ENCODE measurements at places on chromosomes 5 and 9.

GRCh38 chr5:52746539-52746938 is 41.2 kb upstream of the ITGA1 start:
- DNase-seq: no peak

DNA sequence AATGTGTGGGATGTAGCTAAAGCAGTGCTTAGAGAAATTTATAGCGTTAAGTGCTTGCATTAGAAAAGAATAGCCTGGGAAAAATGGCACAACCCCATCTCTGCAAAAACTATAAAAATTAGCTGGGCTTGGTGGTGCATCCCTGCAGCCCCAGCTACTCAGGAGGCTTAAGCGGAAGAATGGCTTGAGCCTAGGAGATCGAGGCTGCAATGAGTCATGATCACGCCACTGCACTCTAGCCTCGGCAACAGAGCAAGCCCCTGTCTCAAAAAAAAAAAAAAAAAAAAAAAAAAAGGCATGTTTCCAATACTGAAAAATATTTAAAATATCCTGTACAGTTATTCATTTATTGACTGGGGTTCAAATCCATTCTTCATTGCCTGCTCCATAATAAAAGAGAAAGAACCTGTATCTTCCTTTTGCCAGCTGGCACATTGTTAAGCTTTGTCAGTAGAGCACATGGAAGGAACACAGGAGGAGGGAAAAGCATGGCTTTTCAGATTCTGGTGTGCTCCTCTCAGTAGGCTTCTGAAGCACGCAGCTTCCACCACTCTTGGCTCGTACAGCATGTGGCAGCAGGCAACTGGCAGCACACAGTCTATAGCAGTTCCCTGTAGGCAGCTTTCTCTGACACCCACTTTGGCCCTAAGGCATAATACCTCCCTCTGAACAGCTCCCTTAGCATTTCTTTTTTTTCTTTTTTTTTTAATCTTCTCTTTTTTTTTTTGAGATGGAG is 73.5 kb downstream of the TRIM36 start:
- DNase-seq: no peak

DNA sequence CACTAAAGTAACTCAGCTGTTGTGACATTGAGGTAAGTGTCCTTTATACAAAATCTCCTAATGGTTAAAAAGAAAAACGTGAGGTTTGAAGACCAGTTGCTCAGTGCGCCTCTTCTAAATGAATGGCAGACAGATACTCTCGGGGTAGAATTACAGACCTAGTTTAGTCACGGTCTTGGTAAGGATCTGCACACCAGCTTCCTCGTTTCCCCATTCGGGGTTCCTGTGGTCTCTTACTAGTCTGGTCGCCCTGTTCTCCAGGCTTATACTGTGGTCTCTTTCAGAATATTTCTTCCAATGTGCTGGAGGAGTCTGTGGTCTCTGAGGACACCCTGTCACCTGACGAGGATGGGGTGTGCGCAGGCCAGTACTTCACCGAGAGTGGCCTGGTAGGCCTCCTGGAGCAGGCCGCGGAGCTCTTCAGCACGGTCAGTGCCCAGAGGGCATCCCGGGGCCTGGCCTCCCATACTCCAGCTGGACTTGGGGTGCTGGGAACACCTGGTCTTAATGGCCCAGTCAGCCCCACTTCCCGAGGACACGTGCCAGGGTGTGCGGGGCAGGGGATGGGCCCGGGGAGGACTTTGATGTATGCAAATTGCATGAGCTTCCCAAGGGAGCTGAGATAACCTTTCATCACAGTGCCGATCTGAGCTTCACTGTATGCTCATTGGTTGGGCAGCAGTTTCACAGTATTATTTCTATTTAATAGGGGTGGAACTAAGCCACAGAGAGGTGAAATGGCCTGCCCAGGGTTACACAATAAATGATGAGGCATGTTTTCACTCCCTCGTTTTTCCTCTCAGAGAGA is 224.5 kb downstream of the DOCK8 start:
- DNase-seq: no peak

DNA sequence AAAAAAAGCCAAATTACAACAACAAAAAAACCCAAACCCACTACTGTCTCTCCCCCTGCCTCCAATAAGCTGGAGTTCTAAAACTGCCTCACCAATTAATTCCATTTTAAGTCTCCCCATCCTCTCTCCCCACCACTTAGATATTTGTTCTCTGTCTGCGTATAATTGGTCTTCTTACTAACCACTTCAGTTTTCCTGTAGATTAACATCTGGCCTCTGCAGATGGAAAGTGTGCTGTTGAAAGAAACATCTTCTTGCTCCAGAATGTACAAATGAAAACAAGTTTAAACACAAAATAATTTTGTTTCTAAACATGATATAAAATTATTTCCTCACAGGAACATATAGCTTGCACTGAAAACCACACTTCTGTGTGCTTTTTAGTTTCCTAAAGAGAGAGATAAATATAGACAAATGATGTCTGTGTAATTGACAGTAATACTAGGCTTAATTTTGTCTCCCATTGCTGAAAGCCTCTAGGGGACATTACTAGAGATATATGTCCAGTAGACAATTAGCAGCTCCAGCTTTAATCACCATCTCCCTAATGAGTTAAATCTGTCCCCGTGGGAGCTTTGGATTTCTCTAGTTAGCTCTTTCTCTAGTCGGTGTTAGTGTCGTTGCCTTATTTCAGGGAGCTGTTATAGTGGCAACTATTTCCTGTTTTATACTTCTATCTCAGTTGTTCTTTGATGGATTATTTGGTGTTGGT is 164.0 kb downstream of the ARHGAP26 start:
- DNase-seq: no peak

Measured in stimulated activated CD4-positive, alpha-beta T cell treated with anti-CD3 and anti-CD28 coated beads, Interleukin-1b, Interleukin-23, amount 100 ng/mL, for 1 hour (primary cell).